HCT116 (cell line): ENCODE measurements at places on chromosomes 2 and 18. TPM values are rescaled to one million over a fixed set of nuclear protein-coding genes. Genes with fewer than 3 reads are reported as not detected.

Gene CERS6
- total RNA-seq, result 37.0 TPM

DNA sequence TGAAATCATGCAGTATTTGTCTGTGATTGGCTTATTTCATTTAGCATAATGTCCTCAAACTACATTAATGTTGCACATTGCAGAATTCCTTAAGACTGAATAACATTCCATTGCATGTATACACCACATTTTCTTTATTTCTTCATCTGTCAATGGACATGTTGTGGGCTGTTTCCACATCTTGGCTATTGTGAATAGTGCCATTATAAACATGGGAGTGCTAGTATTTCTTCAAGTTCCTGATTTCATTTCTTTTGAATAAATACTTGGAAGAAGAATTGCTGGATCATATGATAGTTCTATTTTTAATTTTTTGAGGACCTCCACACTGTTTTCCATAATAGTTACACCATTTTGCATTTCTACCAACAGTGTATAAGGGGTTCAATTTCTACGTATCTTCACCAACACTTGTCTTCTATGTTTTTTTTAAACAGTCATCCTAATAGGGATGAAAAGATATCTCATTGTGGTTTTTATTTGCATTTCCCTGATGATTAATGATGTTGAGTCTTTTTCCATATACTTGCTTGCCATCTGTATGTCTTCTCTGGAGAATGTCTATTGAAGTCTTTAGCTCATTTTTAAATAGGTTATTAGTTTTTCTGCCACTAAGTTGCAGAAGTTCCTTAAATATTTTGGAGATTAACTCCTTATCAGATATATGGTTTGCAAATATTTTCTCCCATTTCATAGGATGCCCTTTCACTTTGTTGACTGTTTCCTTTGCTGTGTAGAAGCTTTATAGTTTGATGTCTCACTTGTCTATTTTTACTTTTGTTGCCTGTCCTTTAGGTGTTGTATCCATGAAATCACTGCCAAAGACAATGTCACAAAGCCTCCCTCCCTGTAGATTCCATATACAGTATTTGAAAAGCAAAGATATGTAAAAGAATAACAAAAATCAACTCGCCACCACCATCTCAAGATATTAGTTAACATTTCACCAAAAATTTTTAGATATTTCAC is 14.6 kb downstream of the FBXO11 start:
- no peak overlapping the region for H3K4me3 ChIP-seq
- no peak for DNase-seq
- H3K4me1 ChIP-seq, result no peaks in the 10 kb centered on the region
- 0 out of 2 replicates have a peak, but pooled peaks cover 3% of the 10 kb centered on the region for H3K36me3 ChIP-seq

DNA sequence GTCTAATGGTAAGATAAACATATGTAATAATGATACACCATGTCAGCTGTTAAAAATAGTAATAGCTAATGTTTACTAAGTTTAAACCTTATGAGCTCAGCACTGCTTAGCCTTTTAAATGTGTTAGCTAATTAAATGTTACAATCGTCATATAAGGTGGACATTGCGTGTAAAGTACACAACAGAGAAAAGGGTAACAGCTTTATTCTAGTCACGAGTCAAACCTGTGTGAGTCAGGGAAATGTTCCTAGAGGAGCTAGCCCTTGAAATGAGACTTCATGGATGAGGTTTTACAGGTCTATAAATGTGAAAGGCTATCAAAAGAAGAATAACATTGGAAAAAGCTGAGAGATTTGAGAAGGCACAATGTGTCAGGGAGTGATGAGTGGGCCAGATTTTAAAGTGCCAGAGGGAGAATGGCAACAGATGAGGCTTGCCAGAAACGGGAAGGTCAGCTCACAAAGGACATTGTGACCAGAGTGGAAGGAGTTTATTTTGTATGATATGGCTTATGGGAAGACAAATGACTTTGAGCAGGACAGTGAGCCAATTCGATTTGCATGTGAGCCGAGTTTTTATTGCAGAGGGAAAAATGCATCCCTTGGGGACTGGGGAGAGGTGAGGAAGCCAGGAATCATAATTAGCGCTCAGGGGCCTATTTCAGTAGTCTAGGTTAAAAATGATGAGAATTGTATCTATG is 276.3 kb downstream of the CTNNA2 start:
- DNase-seq, result no peak
- H3K4me3 ChIP-seq, result no peak overlapping the region
- H3K4me1 ChIP-seq, result no peaks in the 10 kb centered on the region
- no peaks in the 10 kb centered on the region for H3K36me3 ChIP-seq

DNA sequence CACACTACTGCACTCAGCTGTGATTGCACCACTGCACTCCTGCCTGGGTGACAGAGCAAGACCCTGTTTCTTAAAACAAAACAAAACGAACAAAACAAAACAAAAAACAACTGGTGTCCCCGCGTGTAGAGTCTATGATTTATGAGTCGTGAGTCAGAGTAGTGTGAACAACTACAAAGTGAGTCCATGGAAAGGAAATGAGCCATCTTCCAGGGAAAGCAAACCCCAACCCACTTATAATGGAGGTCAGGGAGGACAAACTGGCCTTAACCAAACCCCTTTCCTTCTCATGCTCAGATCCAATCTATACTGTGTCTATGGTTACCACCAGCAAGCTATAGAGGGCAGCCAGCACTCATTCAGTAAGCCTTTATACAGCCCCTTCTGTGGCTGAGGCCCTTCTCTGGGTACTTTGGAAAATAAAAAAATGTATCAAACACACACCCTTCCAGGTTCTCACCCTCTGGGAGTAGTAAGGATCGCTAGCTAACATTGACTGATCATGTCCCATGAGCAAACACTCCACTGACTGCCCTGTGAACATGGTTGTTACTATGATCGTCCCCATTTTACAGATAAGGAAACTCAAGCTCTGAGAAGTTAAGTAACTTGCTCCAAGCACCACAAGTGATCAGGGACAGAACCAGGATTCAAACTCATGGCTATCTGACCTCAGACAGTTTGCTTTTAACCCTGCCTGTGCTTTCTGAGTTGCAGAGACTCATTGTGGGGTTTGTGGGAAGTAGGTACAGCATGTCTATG is 24.7 kb upstream of the COLEC12 start:
- DNase-seq, result no peak
- no peaks in the 10 kb centered on the region for H3K36me3 ChIP-seq
- peaks cover 9% of the 10 kb centered on the region for H3K4me1 ChIP-seq
- H3K27me3 ChIP-seq, result no peaks in the 10 kb centered on the region

DNA sequence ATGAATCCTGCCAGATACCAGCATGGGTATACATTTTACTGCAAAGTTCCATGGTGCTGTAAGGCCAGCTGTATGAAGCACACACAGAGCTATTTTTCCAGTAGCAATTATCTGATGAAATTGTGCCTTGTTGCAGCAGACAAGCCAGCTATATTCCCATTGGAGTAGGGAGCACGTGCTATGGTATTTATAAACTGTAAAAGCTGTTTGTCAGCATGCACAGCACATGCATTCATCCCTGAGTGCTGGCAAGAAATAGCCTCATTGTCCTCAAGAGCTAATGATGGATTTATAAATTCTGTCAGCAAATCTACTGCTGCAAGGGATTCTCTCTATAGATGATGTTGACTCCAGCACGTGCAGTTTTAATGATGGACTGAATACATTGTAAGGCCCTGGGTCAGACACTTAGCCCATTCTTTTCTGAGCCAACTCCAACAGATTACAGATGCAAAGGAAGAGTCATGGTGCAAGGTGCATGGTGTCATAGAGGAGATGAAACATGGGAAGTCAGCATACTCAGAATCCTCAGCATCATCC is 61.7 kb downstream of the KCNS3 start:
- DNase-seq, result no peak
- H3K27ac ChIP-seq, result no peak overlapping the region
- peaks cover 15% of the 10 kb centered on the region; the same call in 1 of the 2 replicates for H3K27me3 ChIP-seq

DNA sequence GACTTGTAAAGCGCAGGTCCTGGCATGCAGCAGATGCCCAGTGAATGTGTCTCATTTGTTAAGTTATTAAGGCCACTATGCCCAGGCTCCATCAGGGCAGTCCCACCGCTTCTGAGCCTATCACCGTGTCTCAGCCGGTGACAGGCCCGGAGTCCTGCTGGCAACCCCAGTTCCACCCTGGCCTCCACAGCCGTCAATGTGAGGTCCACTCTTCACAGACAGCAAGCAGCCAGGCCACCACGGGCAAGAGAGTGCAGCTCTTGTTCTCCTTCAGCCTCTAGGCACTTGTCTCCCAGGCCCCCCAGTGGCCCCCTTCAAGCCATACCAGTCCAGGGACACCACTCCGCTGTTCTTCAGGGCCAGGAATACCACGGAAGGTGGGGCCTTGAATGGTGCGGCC is 22.6 kb downstream of the CFAP65 start:
- H3K36me3 ChIP-seq, result no peaks in the 10 kb centered on the region
- H3K27me3 ChIP-seq, result no peaks in the 10 kb centered on the region
- H3K27ac ChIP-seq, result no peak overlapping the region
- H3K4me3 ChIP-seq, result no peak overlapping the region
